ENCODE measurements at places on chromosomes 7 and 10.

GRCh38 chr7:116439005-116439404, 60.5 kb upstream of the CAV2 start:
- H3K36me3 ChIP-seq: no peaks in the 10 kb centered on the region
- H3K27ac ChIP-seq: no peak overlapping the region
- no peak overlapping the region for H3K4me3 ChIP-seq
- DNase-seq: no peak
- H3K27me3 ChIP-seq: peaks cover 15% of the 10 kb centered on the region

DNA sequence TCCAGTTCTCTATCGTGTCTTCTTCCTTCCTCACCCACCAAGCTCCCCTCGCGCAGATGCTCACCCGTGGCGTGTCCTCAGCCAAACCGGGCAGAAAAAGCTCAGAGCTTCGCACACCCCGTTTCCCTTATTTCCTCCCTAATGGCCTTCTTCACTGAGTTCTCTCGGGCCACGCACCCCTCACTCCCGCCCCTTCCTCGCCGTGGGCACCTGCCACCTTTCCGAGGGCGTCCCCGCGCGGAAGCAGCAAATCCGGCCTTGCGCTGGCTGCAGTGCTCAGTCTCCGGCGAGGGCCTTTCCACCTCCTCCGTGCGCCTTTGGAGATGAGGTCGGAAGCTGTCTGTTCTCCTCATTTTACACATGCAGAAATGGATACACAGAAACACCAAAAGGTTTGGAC, 12.4 kb upstream of the CALML3 start:
- DNase-seq: no peak
- H3K36me3 ChIP-seq: no peaks in the 10 kb centered on the region
- H3K27me3 ChIP-seq: peaks cover 5% of the 10 kb centered on the region
- peaks cover 9% of the 10 kb centered on the region for H3K4me1 ChIP-seq
- H3K27ac ChIP-seq: no peak overlapping the region
- H3K4me3 ChIP-seq: no peak overlapping the region

DNA sequence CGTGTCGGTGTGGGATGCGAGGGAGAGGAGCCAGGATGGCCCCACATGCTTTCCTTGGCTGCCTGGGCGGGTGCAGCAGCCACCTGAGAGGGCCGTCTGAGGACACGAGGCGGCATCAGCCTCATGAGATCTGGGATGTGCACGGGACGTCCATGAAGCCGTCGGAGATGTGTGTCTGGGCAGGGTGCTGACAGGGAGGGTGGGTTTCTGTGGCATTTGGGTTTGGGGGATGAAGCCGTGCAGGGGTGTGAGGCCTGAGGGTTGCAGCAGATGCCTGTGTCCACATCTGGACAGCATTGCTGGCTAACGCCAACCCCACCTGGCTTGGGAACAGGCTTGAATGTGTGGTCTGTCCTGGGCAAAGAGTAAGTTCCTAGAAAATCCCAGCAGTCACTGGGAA, 179.5 kb downstream of the DNAJB6 start:
- no peaks in the 10 kb centered on the region for H3K36me3 ChIP-seq
- H3K27ac ChIP-seq: no peak overlapping the region
- H3K27me3 ChIP-seq: peaks cover 1% of the 10 kb centered on the region
- no peak for DNase-seq

GRCh38 chr10:34966451-34966850, 123.7 kb downstream of the CUL2 start:
- H3K27ac ChIP-seq: no peak overlapping the region
- H3K4me3 ChIP-seq: no peak overlapping the region
- H3K36me3 ChIP-seq: no peaks in the 10 kb centered on the region
- H3K27me3 ChIP-seq: peaks cover 2% of the 10 kb centered on the region

GRCh38 chr10:32005050-32005449, 51.2 kb downstream of the KIF5B start:
- H3K27me3 ChIP-seq: no peaks in the 10 kb centered on the region
- H3K4me1 ChIP-seq: peaks cover 6% of the 10 kb centered on the region
- no peak overlapping the region for H3K4me3 ChIP-seq

DNA sequence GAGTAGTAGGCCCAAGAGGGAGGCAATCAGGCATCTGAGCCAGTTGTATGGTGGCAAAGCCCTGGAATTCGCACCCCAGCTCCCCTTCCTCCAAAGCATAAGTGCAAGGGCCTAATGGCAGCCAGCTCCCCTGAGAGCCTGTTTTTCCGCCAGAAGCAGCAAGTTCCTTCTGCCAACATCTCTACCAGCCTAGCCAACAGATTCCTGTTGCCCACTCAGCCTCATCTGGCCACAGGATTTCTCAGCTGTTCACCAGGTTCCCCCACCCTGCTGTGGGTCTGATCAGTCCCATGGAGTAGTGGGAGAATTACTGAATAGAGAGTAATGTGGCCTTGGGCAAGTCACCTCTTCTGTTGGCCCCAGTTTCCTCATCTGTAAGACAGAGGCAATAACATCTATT, 186.2 kb upstream of the PDE1C start:
- no peaks in the 10 kb centered on the region for H3K36me3 ChIP-seq
- H3K27ac ChIP-seq: no peak overlapping the region
- H3K4me1 ChIP-seq: no peaks in the 10 kb centered on the region
- H3K4me3 ChIP-seq: no peak overlapping the region

All from activated naive CD8-positive, alpha-beta T cell treated with anti-CD3 and anti-CD28 coated beads, Interleukin-2, amount 50 U/mL, for 24 hours (primary cell).